ENCODE measurements at places on chromosomes 1 and 21.

GRCh38 chr1:52139817-52140540, 1.9 kb upstream of the ZFYVE9 start:
- DNase-seq: peak; percentile 88

GRCh38 chr1:225917536-225917935, 6.5 kb downstream of the PYCR2 start:
- DNase-seq: no peak

- no peak for DNase-seq
These were observed 417.1 kb downstream of the KIF26B start for GRCh38 chr1:245571815-245572294.

DNA sequence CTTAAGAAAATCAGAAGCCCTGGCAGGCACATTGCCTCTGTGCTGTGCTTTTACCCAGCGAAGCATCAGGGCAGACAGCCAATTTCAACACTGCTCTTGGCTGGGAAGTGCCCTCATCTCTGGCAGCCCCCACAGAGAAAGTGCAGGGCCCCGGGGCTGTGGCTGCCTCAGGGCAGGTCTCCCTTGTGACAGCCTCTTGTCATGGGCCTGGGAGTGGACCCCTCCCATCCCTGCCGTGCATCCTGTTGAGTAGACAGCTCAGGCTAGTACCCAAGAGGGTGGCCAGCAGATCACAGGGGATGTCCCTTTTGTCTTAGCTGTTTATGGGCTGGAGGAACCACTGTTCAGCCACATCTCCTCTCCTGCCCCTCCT, 23.3 kb downstream of the TTC34 start:
- no peak for DNase-seq

All from AG08395 (cell line).